MM.1S (cell line): ENCODE measurements at places on chromosomes 2 and 18.

DNA sequence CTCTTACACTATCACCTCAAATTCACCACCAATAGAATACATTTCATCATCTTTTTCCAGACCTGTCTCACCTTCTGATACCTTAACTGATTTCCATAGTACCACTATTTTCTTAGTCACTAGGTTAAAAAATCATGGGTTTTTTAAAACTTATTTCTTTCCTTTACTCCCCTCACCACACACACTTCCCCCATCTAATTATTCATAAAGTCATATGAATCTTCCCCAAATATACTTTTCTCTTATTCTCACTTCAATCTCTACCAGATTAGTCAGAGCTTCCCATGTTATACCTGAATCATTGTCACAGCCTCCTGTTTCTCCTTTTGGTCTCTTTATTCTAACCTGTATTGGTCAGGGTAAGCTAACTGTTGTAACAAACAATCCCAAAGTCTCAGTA, 696.3 kb downstream of the BCL11A start:
- DNase-seq: no peak

DNA sequence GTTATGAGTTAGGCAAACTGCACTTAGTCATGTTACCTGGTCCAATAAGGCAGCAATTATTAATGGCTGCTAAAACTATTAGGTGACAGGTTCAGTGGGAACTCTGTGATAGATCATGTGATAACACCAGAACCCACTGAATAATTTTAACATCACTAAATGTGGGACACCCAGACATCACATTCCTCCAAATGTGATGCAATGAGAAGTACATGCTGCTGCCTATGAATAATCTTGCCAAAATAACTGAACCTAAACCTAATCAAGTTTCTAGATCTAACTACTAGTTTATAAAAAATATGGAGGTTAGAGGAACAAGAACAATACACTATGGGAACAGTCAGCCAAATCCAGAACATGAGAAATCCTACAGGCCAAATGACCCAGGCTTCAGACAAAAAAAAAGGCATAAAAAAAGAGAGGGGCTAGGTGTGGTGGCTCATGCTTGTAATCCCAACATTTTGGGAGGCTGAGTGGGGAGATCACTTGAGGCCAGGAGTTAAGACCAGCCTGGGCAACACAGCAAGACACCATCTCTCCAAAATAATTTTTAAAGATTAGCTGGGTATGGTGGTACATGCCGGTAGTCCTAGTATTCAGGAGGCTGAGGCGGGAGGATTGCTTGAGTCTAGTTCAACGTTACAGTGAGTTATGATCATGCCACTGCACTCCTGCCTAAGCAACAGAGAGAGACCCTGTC, 7.0 kb upstream of the ACTR2 start:
- DNase-seq: no peak

GRCh38 chr2:149768320-149768799, 180.8 kb upstream of the MMADHC start:
- no peak for DNase-seq

- DNase-seq: no peak
Observed at GRCh38 chr2:144596073-144596871, 76.4 kb upstream of the ZEB2 start.

DNA sequence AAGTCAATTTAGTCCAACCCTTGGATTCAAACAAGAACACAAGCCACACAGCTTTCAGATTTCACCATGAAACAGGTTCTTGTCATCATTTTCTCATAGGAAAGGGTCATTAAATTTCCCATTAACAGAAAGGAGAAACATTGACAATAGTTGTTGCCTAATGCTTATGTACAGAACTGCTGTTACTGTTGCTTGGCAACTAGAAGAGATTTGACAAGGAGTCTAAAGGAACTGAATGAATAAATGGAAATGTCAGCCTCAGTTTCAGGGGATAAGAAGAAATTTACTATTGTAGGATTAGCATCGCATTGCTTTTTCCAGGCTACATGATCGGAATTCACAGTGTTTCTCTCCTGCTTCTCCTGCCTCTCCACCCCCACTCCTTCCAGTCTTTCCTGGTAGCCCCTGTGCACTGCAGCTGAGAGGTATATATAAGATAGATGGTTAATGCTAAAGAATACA, 90.3 kb downstream of the SPATS2L start:
- DNase-seq: no peak
